Activated CD8-positive, alpha-beta memory T cell treated with anti-CD3 and anti-CD28 coated beads, Interleukin-2, amount 10 ng/mL, durations not matched to agents 7 days and 5 days (primary cell): ENCODE measurements at places on chromosomes 12 and 14. TPM values are rescaled to one million over a fixed set of nuclear protein-coding genes. Genes with fewer than 3 reads are reported as not detected.

CMKLR1 gene
- total RNA-seq, result not detected

AQP5 gene
- total RNA-seq, result not detected

MYL2 gene
- not detected for total RNA-seq

DNA sequence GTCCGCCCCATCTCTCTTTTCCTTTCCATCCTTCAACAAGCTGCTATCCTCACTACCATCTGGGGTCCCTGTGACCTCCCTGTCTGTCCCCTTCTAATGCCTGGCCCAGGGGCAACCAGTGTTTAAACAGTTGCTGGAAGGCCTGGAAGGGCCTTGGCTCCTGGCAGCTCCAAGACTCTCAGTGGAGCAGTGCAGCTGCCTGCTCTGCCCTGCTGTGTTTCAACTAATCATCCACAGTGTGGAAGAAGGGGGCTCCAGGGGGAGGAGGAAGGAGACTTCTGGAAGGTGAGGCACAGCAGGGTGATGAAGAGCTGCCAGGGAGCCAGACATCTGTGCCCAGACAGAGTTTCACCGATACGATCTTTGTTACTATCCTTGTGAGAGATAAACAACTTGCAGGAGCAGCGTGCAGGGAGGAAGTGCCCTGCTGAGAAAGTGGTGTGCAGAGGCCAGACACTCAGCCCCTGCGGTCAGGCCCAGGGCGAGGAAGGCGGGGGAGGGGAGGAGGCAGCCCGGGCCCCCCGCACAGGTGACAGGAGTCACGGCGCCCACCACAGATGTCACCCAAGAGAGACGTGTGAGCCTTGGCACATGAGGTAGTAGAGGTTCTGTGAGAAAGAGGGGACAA is 1061.8 kb downstream of the BCL11B start:
- DNase-seq, result peak; percentile 67

DNA sequence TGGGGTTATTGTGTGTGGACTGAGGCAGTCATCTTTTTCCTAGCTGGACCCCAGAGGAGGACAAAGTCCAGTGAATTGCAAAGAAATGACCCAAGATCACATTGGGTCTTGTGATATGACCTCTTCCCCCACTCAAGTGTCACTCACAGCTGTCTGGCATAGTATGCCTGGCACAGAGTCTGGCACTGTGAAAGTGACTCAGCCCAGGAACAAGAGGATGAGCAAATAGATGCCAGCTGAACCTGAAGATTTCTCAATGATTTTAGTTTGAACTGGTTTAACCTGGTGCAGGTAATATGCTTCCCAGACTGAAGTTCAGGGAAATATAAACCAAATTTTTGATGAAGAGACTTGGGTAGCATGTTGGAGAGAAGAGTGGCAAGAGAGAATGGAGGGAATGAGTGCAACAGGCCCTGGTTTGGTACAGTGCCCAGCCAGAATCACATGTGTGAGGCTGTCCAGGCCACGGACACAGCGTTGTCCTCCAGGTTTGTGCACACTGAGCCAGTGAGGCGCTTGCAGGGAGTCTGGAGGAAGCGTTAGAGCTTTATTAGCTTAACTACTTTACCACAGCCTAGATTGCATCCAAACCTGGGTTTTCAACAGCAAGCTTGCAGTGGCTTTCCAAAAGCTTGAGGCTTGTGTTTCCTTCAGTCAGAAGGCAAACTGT is 332.9 kb downstream of the NUAK1 start:
- DNase-seq, result no peak

GRCh38 chr14:94126419-94126677 is 3.1 kb downstream of the IFI27L2 start:
- peak; percentile 31 for DNase-seq

ETFBKMT gene
- 1.2 TPM for total RNA-seq

DNA sequence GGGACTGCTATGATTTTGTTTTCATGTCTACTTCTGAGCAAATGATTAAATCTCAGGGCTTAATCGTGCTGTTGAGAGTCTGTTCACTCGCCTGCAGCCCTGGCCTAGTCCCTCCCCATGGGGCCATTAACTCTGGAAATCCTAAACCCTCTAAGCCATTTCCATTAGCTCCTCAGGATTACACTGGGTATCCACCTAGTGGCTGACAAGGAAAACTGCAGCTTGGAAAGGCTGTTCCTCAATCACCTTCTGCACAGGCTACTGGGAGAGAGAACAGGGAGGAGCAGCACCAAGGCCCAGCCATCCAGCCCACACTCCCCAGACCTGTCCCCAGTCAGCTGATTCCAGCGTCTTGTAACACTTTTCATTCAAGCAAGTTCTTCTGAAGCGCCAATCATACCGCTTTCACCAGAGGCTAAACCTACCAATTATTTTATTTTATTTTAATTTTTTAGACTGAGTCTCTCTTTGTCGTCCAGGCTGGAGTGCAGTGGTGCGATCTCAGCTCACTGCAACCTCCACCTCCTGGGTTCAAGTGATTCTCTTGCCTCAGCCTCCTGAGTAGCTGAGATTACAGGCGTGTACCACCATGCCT is 48.7 kb downstream of the NEUROD4 start:
- peak; percentile 44 for DNase-seq
